ENCODE measurements at places on chromosomes 2 and 18.

DNA sequence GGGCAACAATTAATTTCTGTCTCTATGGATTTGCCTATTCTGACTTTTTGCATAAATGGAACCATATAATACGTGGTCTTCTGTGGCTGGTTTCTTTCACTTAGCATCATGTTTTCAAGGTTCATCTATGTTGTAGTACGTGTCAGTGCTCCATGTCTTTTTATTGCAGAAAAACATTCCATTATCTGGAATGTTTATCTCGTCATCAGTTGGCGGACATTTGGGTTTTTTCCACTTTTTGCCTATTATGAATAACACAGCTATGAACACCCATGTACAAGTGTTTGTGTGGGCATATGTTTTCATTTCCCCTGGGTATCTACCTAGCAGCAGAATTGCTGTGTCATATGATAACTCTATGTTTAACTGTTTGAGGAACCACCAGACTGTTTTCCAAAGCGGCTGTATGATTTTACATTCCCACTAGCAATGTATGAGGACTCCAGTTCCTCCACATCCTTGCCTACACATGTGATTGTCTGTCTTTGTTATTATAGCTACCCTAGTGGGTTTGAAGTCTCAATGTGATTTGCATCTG, 49.9 kb downstream of the MYO7B start:
- H3K4me3 ChIP-seq: no peak overlapping the region
- H3K36me3 ChIP-seq: no peaks in the 10 kb centered on the region
- H3K4me1 ChIP-seq: no peaks in the 10 kb centered on the region
- H3K27ac ChIP-seq: no peak overlapping the region
- no peaks in the 10 kb centered on the region for H3K27me3 ChIP-seq
- no peak for DNase-seq

- H3K27ac ChIP-seq: no peak overlapping the region
- H3K4me3 ChIP-seq: no peak overlapping the region
- H3K27me3 ChIP-seq: no peaks in the 10 kb centered on the region
- no peaks in the 10 kb centered on the region for H3K4me1 ChIP-seq
- no peak for DNase-seq
Observed at GRCh38 chr18:7623681-7624080, 56.6 kb downstream of the PTPRM start.

- H3K36me3 ChIP-seq: no peaks in the 10 kb centered on the region
- no peaks in the 10 kb centered on the region for H3K27me3 ChIP-seq
- H3K4me1 ChIP-seq: no peaks in the 10 kb centered on the region
- H3K27ac ChIP-seq: no peak overlapping the region
Observed at GRCh38 chr18:13214609-13215008, 4.0 kb upstream of the LDLRAD4 start.

DNA sequence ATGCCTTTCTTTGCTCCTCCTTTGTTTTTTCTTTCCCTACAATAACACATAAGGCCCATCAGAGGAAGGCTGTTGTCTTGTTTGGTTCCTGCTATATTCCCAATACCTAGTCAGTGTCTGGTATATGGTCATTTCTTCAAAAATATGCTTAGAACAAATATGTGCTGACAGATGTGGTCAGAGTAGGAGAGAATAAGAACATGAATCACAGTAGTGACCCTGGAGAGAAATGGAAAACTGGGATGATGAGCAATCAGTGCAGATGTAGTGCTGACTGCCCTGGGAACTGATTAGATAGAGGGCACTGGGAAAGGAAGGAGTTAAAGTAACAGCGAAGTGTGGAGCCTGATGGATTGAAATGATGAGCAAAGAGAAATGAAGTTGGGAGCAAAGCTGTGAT, 189.4 kb upstream of the LHCGR start:
- no peaks in the 10 kb centered on the region for H3K36me3 ChIP-seq
- no peaks in the 10 kb centered on the region for H3K27me3 ChIP-seq
- no peak overlapping the region for H3K4me3 ChIP-seq
- DNase-seq: no peak
- H3K27ac ChIP-seq: no peak overlapping the region

DNA sequence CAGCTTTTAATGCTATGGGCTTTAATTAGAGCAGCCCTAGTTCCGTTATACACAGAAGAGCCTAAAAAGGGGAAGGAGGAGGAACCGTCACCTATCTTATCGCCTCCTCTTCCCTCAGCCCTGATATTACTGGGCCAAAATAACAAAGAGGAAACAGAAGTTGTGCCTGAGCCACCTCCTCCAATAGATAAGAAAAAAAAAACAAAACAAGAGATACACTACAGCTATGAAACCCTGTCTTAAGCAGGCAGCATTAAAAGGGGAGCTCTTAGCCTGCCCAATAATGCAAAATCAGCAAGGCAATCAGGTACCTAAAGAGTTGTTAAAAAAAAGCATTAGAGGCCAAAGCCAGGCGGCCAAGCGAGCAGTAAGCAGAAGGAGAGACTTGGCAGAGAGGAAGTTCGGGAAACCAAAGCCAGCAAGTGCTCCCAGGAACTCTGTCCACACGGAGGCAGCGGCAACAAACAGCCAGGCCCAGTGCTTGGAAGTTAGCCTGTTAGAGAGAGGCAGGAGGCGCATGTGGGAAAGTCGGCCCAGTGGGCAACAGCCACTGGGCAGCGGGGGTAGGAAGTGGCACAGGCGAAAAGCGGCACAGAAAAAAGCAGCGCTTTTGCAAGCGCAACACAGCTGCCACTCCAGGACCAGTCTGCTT, 41.8 kb upstream of the PDK1 start:
- H3K27me3 ChIP-seq: no peaks in the 10 kb centered on the region
- no peak for DNase-seq

- no peaks in the 10 kb centered on the region for H3K4me1 ChIP-seq
- H3K36me3 ChIP-seq: no peaks in the 10 kb centered on the region
- H3K4me3 ChIP-seq: no peak overlapping the region
- no peaks in the 10 kb centered on the region for H3K27me3 ChIP-seq
- no peak for DNase-seq
- no peak overlapping the region for H3K27ac ChIP-seq
Observed at GRCh38 chr2:54083021-54083420, 32.4 kb upstream of the ACYP2 start.

GRCh38 chr2:189536830-189537229, 43.8 kb downstream of the SLC40A1 start:
- no peak overlapping the region for H3K27ac ChIP-seq
- no peak overlapping the region for H3K4me3 ChIP-seq
- no peaks in the 10 kb centered on the region for H3K4me1 ChIP-seq
- H3K27me3 ChIP-seq: no peaks in the 10 kb centered on the region
- H3K36me3 ChIP-seq: no peaks in the 10 kb centered on the region
- DNase-seq: no peak

DNA sequence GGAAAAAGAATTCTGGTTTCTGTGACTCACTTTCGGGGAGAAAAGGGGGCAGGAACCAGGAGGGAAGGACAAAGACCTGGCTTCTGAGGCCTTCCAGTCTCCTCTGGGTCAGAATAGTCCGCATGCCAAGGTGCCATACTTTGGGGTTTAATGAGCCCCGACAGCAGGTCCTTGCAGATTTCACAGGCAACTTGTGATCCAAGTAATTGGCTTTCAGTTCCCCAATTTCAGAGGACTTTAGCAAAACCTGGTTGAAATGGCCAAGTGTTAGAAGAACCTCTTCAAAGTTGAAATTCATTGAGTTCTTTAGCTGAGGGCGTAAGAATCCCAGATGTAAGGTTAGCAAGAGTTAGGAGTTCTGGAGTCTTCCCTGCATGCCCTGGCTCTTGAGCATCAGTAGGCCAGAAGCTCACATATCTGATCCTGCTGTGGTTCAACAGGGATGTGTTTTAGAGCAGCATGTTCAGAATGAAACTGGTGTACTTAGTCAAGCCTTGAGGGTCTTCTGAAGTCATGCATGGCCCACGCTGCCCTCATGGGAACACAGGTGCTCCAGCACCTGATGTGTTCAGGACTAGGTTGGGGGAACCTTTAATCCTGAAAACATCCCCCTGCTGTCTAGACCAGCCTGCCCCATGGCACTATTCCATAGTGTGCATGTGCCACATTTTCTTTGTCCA, 143.0 kb downstream of the NUP35 start:
- H3K27ac ChIP-seq: no peak overlapping the region
- DNase-seq: no peak
- H3K36me3 ChIP-seq: no peaks in the 10 kb centered on the region
- H3K4me1 ChIP-seq: no peaks in the 10 kb centered on the region
- no peaks in the 10 kb centered on the region for H3K27me3 ChIP-seq

- no peaks in the 10 kb centered on the region for H3K4me1 ChIP-seq
- H3K27ac ChIP-seq: no peak overlapping the region
- H3K27me3 ChIP-seq: no peaks in the 10 kb centered on the region
- no peaks in the 10 kb centered on the region for H3K36me3 ChIP-seq
- no peak for DNase-seq
- no peak overlapping the region for H3K4me3 ChIP-seq
Observed at GRCh38 chr2:60839126-60839813, 42.1 kb upstream of the REL start.

Measured in prostate gland (tissue), 2 donors.